ENCODE measurements at places on chromosomes 7 and 10.

- DNase-seq = no peak
Observed at GRCh38 chr7:121530227-121531174, 134.4 kb upstream of the FAM3C start.

- no peak for DNase-seq
Observed at GRCh38 chr10:34768261-34768971, 46.7 kb downstream of the PARD3 start.

DNA sequence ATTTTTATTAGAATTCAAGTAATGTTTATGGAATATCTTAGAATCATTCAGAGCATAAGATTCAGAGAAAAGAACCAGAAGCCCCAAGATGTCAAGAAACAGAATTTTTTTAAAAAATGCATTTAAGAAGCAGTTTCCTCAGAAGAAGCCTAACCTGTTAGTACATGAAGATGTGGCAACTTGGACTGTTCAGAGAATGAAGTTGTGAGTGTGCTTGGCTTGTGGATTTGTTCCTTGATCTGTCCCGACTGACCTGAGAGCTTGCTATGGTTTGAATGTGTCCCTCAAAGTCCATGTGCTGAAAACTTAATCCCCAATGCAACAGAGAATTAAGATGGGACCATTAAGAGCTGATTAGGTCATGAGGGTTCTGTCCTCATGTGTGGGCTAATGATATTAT lies 13.8 kb upstream of the AFAP1L2 start:
- no peak for DNase-seq

DNA sequence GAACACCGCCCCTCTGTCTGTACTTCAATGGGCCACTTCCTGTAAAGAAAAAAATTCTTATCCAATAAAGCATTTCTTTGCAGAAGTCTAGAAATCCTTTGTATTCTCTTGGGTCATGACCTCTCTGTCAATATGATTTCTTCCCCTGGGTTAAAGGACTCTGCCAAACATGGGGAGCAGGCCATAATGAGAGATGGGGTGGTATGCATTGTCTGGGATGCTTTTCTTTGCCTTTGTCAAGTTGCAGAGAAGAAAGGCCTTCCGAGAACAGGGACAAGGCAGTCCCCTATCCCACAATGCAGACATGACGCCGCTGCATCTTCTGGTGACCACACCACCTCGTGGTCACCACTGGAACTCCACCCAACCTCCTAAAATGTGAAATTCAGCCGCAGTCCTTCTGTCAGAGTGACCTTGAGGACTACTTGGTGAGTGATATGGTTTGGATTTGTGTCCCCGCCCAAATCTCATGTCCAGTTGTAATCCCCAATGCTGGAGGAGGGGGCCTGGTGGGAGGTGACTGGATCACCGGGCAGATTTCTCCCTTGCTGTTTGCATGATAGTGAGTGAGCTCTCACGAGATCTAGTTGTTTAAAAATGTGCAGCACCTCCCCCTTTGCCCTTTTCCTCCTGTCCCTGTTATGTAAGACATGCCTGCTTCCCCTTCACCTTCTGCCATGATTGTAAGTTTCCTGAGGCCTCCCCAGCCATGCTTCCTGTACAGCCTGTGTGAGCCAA lies 15.2 kb upstream of the FRMPD2 start:
- peak; percentile 67 for DNase-seq

- DNase-seq = no peak
Observed at GRCh38 chr7:45891462-45892402, 3.4 kb downstream of the IGFBP1 start.

DNA sequence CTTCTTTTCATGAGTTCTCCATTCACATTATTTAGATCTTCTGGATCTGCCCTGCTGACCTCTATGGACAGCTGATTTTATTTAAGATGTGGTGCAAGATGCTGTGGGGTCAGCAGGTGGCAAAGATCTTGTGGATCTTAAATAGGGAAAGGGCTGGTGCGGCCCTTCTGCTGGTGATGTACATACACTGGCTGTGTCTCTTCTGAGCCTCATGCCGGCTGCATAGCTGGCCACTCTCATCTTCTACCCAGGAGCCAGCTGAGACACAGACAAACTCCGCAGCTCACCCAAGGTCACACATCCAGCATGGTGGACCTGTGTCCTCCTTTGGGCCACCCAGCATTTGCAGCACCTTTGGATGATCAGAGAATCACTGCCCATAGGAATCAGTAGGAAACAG lies 9.7 kb downstream of the RBP3 start:
- DNase-seq = no peak

DNA sequence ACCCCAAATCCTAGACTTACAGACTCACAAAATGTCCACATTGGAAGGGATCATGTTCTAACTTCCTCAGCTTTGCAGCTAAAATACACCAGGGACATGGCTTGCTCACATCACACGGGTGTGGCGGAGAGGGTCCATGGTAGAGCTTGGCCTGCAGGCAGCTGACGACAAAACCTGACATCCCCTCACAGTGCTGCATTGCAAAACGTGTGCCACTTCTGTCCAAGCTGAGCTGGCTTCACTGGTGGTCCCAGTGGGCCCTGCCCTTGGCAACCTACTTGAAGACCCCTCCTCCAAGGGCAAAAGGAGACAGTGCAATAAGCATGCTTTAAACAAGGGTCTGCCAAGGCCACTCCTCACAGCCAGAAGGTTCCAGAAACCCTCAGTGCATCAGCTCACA lies 21.9 kb downstream of the ANXA11 start:
- no peak for DNase-seq

DNA sequence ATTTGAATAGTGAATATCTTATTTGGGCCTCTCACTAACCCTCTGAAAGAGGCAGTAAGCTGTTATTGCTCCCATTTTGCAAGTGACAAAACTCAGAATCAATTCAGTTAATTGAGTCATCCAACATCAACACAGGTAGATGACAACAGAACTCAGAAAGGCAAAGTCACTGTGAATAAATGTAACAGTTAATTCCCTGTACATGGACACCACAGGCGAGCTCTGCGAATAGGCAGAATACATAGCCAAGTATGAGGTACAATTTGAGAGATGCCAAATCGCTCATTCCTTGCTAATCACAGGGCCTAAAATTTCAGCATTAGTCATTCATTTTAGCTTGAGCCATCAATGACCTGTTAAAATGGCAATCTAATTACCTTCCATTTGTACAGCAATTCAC lies 52.6 kb upstream of the HECTD2 start:
- no peak for DNase-seq

DNA sequence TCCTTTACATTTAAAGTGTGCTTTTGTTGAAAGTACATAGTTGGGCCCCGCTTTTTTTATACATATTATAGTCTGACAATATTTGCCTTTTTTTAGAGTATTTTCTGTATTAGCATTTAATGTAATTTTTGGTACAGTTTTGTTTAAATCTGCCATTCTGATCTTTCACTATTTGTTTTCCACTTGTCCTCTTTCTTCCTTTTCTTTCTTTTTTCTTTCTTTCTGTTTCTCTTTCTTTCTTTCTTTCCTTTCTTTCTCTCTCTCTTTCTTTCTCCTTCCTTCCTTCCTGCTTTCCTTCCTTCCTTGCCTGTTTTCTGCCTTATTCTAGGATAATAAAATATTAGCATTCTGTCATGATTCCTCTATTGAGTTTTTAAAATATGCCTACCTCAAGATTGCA lies 9.5 kb downstream of the LIPK start:
- DNase-seq = no peak

GRCh38 chr7:45717537-45718235 lies 143.5 kb downstream of the ADCY1 start:
- peak; percentile 95 for DNase-seq

DNA sequence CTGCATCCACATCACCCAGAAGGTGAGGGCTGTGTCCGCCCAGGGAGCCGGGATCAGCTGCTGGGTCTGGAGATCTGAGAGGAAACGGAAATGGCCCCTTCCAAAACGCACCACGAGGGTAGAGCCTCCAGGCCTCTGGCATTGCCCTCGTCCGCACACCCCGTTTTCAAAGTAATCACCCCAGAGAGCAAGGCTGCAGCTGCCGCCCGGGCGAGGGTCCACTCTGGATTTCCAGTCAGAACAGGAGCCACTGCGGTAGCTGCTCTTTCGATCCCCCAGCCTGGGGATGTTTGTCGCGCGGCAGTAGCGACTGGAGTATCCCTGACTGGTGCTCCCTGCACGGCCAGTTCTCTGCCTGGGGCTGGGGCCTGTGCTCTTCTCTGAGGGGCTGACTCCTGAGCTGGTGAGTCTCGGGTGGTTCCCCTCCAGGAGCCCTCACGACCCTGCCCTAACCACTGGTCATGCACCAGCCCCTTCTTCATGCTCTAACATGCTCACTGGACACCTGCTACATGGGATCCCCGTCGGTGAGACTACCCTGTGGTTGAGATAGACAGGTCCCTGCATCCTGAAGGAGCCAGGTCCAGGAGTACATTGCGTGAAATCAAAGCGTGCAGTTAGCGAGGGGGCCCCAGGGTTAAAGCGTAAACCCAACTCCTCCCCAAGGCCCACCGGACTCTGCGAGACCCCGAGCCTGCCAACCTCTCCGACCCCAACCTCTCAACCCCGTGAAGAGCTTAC lies 99.2 kb downstream of the FOXL3 start:
- no peak for DNase-seq

GRCh38 chr7:43689115-43689514 lies 40.2 kb downstream of the COA1 start:
- DNase-seq = no peak

- no peak for DNase-seq
Observed at GRCh38 chr7:94223375-94224084, 171.2 kb upstream of the COL1A2 start.

DNA sequence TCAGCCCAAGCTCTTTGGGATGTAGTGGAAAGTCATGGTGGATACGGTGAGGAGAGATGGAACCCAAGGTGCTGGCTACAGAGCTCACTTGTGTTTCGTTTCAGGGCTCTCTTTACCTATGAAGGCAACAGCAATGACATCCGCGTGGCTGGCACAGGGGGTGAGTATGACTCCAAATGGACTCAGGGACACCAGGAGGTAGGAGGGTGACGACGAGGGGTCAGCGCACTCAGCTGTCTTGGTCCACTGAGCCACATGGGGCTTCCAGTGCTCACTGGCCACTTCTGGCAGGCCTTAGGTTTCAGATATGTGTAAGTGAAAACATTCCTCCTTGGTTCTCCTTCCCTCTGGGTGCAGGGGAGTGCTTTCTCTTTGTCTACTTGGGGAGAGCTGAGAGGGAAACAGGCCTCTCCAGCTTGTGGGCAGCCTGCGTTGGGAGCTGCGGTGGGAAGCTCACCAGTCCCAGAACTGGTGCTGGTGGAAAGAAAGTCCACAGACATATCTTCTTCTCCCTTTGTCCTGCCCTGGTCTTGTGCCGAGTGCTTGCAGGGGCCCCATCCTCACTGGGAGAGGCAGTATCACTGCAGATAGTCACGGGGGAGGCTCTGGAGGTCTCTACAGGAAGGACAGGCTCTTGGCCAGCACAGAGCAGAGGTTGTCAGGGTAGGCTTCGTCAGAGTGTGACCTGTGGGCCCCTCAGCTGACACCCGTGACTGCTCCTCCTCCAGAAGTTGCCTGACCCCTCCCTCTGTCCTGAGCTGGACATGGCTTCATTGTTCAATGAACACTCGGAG lies 5.8 kb downstream of the DBNL start:
- DNase-seq = no peak

DNA sequence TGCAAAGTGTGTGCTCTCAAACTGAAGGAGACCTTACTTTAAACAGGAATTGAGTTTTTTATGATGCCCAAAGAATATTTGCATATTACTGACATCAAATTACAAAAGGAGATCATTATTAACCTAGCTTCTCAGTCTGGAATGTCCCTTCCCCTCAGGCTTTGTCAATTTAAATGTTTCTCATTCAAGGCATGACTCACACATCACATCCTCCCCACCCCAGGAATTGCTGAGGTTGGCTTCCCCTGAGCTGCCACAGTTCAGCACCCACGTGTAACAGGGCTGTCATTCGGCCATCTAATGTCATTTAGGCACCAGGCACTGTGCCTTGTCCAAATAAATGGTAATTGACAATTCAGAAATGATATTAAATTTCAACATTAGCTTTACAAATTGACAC lies 305.9 kb upstream of the MGMT start:
- DNase-seq = peak; percentile 23

Measured in hematopoietic multipotent progenitor cell treated with erythropoietin and hydrocortisone succinate and interleukin-3 and kit ligand, for 4 days (in vitro differentiated cells).